Left colon (tissue), 2 donors: ENCODE measurements at places on chromosomes 13 and 19. TPM values are rescaled to one million over a fixed set of nuclear protein-coding genes. Genes with fewer than 3 reads are reported as not detected.

Gene RASA3
- 9.0 TPM for total RNA-seq

Gene IGFL2
- not detected for total RNA-seq

Gene HOMER3
- total RNA-seq: 3.9 TPM

Gene LIM2
- not detected for total RNA-seq

Gene LRRC4B
- total RNA-seq: 0.89 TPM

Gene CPAMD8
- total RNA-seq: 3.4 TPM

Gene F10
- total RNA-seq: 1.6 TPM

Gene NKPD1
- 0.15 TPM for total RNA-seq

Gene MIR17HG
- 3.3 TPM for total RNA-seq

Gene UGGT2
- 19.2 TPM for total RNA-seq

Gene ZNF528
- 13.6 TPM for total RNA-seq

Gene CALR3
- not detected for total RNA-seq

Gene IL4I1
- total RNA-seq: 1.3 TPM

Gene VSIG10L
- 2.1 TPM for total RNA-seq

Gene MCF2L
- 101 TPM for total RNA-seq

Gene ADGRL1
- 55.9 TPM for total RNA-seq

Gene TRPC4
- total RNA-seq: 0.56 TPM

Gene CACNG6
- not detected for total RNA-seq

Gene CD33
- 0.98 TPM for total RNA-seq

Gene TMEM150B
- total RNA-seq: 54.6 TPM

Gene ZNF83
- 9.8 TPM for total RNA-seq

Gene ZBTB7A
- 124 TPM for total RNA-seq

Gene URAD
- total RNA-seq: 44.8 TPM

Gene PROZ
- total RNA-seq: not detected

Gene ODAD3
- 0.42 TPM for total RNA-seq

Gene KL
- total RNA-seq: 2.0 TPM

Gene CKM
- total RNA-seq: not detected

Gene CYP4F8
- total RNA-seq: 0.09 TPM

Gene SYT3
- not detected for total RNA-seq

Gene FCAR
- total RNA-seq: not detected

Gene PCDH20
- 13.2 TPM for total RNA-seq

Gene COL5A3
- 2.9 TPM for total RNA-seq

Gene APOE
- 14.6 TPM for total RNA-seq

Gene SPACA4
- not detected for total RNA-seq

Gene PAK4
- 96.9 TPM for total RNA-seq

Gene ZNF534
- total RNA-seq: not detected

Gene CEACAM7
- 2,049 TPM for total RNA-seq

Gene RELB
- 40.9 TPM for total RNA-seq

Gene PSG7
- total RNA-seq: not detected

Gene ELSPBP1
- not detected for total RNA-seq

Gene CNN1
- total RNA-seq: 6.9 TPM

Gene RXFP2
- total RNA-seq: not detected

Gene SAMD1
- total RNA-seq: 51.5 TPM

Gene TPTE2
- not detected for total RNA-seq

Gene CGB8
- not detected for total RNA-seq

Gene LGALS7
- not detected for total RNA-seq

Gene TEX29
- total RNA-seq: 0.89 TPM

Gene C19orf85
- total RNA-seq: not detected

Gene LIG1
- 29.5 TPM for total RNA-seq

Gene SLC1A6
- not detected for total RNA-seq

Gene OXGR1
- total RNA-seq: 2.3 TPM

Gene DKKL1
- not detected for total RNA-seq

Gene PRRG2
- 22.4 TPM for total RNA-seq

Gene TMEM255B
- 1.9 TPM for total RNA-seq

Gene KLK12
- 0.81 TPM for total RNA-seq

Gene ZNF835
- 0.55 TPM for total RNA-seq

Gene BSG
- 1,370 TPM for total RNA-seq

Gene ZIC5
- total RNA-seq: not detected
